Stimulated activated CD8-positive, alpha-beta memory T cell treated with anti-CD3 and anti-CD28 coated beads, Interleukin-4, amount 100 ng/mL, for 1 hour (primary cell): ENCODE measurements at places on chromosomes 4 and X.

GRCh38 chr4:114368751-114369150 is 229.9 kb upstream of the UGT8 start:
- DNase-seq: no peak

- DNase-seq: no peak
Measured at GRCh38 chr4:54308110-54308509, 79.0 kb downstream of the PDGFRA start.

GRCh38 chr4:39102297-39102696 is 40.3 kb downstream of the KLHL5 start:
- DNase-seq: no peak

GRCh38 chr4:120010646-120011045 is 56.0 kb downstream of the MAD2L1 start:
- DNase-seq: no peak

GRCh38 chrX:22081475-22082092 is 49.5 kb downstream of the PHEX start:
- DNase-seq: peak; percentile 6

DNA sequence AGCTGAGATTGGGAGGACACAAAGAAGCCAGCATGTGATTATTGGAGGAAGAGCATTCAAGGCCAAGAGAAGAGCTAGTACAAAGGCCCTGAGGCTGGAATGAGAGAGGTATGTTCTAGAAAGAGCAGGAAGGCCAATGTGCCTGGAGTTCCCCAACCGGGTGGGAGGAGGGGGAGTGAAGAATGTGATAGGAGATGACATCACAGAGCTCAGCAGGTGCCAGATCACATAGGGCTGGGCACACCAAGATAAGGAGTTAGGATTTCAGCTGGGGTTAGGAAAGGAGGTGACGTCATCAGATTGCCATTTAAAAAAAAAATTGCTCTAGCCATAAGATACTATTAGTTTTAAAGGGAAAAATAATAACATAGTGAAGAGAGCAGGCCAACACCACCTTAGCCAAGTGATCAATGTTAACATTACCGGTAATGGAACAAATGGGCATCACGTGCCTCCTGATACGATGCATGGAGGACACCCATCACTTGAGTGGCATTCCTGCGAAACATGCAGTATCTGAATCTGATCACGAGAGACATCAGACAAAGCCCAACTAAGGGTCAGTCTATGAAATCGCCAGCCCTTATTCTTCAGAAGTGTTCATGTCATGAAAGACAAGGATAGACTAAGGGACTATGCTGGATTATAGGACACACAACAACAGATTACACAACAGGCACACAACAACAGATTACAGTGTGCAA is 344.3 kb downstream of the BCOR start:
- DNase-seq: no peak

GRCh38 chr4:5955201-5955821 is 62.4 kb upstream of the CRMP1 start:
- no peak for DNase-seq

- no peak for DNase-seq
Measured at GRCh38 chr4:73447671-73448070, 11.7 kb downstream of the AFP start.
